ENCODE measurements at places on chromosomes 5 and 9.

DNA sequence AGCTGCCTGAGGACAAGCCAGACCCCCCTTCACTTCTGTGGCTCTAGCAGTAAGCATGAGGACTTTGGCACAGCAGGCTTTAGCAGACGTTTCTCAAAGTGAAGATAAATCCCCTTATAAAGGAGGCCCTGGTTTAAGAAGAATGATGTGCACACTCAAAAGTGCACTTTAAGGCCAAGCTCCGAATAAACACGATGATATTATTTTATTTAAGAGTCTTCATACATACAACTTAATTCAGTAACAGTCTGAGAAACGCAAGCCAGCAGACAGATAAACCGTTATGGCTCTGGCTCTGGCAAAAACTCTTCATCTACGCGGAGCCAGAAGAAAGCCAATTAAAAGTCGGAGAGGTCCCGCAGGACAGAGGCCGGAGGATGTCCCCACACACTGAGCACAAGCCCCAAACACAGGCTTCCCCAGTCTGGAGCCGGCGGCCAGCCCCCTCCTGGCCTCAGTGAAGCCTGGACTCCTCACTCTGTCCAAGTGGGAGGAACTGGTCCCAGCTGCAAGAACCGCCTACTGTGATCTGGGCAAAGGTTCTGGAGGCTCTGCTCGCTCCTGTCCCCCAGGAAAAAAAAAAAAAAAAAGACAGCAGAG, 44.6 kb downstream of the ADAMTS2 start:
- peak; percentile 73 for DNase-seq

- DNase-seq = no peak
Measured at GRCh38 chr5:169089343-169089742, 211.6 kb downstream of the SLIT3 start.

GRCh38 chr5:76544268-76544926, 78.8 kb downstream of the F2RL2 start:
- DNase-seq = peak; percentile 64

GRCh38 chr5:146068206-146068605, 37.2 kb downstream of the PLAC8L1 start:
- DNase-seq = peak; percentile 78

DNA sequence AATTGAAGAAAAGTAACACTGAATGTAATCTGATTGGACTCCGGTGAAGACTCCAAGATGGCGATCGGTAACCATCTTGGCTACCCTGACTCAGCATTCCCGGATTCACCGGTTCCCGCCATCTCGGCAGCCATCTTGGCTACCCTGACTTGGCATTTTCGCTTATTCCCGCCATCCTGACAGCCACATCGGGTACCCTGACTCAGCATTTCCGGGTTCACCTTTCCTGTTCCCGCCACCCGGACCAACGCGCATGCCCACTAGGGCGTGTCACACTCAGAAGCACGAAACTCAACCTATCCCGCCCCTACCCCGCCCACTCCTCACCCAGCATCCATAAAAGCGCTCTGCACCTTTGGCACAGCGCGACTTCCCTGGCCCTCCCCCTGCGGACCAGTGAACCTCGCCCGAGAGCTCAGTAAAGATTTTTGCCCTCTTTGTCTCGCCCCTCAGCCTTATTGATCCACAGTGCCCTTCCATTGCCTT, 17.2 kb downstream of the SPTLC1 start:
- DNase-seq = peak; percentile 87

GRCh38 chr9:72509635-72510034, 11.8 kb upstream of the TMC1 start:
- DNase-seq = no peak

- DNase-seq = peak; percentile 46
Measured at GRCh38 chr5:135327429-135328127, 71.5 kb downstream of the MACROH2A1 start.

- DNase-seq = no peak
Measured at GRCh38 chr5:131373265-131373664, 109.4 kb downstream of the CDC42SE2 start.

- DNase-seq = no peak
Measured at GRCh38 chr9:70438341-70438928, 24.0 kb upstream of the KLF9 start.

DNA sequence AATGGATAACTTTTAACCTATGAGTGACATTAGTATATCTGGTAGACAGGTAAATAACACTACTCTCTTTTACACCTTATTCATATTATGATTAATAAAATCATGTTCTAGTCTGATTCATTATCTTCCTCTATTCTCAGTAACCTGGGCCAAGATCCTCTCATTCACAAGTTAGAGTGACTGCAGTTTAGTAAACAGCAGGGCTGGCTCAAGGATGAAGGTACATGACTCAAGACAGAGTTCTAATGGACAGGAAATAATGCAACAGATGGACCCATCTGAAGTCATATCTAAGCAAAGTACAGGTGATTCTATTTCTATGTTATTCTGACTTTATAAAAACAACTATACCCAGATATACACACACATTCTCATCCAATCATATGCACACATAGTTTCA, 582.5 kb upstream of the CDH18 start:
- no peak for DNase-seq

DNA sequence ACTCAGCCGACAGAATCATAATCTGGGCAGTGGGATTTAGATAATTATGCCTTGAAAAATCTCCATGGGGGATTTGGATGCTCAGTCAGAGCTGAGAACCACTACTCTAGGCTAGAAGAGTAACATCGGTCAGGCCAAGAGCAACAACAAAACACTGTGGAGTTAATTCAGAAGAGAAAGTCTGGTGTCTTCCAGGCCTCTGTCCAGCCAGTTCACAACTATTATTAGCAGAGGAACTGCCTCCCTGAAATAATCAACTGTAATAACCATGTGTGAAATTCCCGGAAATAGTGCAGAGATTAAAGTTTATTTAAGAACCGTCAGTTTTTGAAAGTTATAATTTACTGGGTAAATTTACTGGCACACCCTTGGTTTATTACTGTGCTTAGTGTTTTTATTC, 8.2 kb upstream of the MARCHF3 start:
- no peak for DNase-seq

DNA sequence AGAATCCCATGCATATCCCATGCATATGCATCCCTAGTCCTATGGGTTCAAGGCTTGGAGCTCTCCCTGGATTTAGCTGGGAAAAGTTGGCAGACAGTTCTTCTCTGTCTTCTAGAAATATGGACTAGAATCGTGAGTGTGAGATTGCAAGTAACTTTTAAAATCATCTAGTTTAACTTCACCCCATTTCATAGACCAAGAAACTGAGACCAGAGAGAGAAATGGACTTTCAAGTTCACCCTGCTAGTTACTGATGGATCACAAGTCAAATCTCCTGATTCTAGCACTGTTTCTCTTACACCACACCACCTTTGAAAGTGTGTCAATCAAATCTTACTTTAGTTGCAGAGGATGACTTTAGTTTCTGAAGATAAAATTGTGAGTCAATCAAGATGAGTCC, 13.4 kb downstream of the TGFBI start:
- DNase-seq = no peak

GRCh38 chr5:140696891-140697492, 3.3 kb upstream of the ZMAT2 start:
- DNase-seq = no peak

DNA sequence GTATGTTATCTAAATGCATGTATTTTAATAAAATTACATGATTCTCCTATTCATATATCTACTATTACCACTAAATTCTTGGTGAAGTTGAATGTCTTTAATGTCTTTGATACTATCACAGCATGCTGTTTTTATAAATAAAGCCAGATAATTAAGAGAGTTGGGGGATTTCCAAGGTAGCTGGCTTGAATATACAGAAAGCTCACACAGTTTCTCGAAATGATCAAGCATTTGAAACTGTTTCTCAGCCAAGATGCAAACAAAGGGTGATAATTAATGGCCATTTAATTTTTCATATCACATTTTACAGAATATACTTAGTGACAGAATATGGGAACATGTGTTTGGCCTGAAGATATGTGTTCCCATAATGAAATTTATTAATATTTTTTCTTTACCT, 145.6 kb upstream of the CDH12 start:
- no peak for DNase-seq

DNA sequence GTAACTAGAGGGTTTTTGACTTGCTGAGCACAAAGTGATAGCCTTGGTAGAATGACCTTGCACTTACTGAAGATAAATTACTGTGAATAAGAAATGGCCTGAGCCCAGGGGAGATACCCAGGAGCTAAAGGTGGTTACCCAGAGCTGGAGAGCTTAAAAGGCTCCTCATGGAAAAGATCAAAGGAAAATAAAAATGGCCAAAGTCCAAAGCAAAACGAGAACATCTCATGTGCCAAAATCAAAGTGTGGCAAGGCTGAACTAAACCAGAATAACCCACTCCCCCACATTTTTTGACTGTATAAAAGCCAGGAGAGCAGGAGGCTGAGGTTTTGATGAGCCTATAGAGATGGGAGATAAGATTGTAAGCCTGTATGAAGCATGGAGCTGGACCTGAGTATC, 14.4 kb downstream of the IDNK start:
- no peak for DNase-seq

- DNase-seq = no peak
Measured at GRCh38 chr5:38465061-38465460, 91.4 kb downstream of the LIFR start.

DNA sequence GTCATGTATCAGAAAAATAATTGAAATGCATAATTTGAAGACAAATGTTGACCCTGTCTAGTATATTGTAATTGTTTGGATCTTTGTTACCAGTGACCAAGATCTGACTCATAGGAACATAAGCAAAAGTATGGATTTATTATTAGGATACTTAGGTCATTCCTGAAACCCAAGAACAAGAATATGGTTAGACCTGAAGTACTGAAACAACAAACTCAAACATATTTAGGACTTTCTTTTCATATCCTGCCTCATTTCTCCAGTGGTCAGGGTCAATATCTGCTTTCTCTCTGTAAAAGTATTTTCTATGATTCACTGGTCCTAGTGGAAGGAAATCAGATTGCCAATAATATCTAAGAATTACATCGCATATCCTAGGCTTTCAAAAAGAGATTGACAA, 1937.1 kb upstream of the WWC1 start:
- no peak for DNase-seq

- no peak for DNase-seq
Measured at GRCh38 chr9:32991897-32992594, 9.4 kb downstream of the APTX start.

DNA sequence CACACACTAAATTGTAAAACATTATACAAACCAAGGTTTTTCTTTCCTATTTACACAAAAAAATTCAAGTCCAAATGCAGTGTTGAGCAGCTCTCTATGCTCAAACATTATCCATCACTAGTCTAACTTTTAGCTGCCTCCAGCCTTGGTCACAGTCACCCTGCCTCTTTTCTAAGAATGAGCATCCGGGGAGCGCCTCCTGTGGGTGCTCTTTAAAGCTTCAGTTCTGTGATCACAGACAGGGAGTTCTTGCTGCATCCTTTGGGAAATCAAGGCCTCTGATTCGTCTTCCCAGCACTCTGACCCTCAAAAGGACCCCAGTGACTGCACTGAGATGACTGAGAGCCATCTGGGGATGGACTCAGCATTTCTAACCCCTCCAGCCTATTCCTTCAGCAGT, 289.6 kb downstream of the SEC61B start:
- no peak for DNase-seq

- DNase-seq = no peak
Measured at GRCh38 chr5:75538211-75538610, 26.5 kb downstream of the POLK start.

DNA sequence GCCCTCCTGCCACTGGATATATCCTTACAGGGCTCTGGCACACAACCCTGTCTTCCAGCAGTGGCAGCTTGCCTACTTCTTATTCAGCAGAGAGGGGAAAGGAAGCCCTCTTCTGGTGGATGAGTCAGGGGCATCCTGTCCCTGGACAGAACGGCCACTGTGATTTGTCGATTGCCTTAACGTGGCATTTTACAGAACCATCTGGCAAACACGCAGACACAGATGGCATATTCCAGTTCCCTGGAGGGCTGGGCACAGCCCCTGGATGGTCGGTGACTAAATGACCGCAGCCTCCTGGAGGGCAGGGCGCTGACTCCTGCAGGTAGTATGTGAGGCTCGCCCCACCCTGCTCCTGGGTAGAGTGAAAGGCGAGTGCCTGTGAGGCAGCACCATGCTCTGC, 62.1 kb downstream of the DCP2 start:
- no peak for DNase-seq

GRCh38 chr9:107648153-107648715, 158.7 kb upstream of the KLF4 start:
- DNase-seq = no peak

DNA sequence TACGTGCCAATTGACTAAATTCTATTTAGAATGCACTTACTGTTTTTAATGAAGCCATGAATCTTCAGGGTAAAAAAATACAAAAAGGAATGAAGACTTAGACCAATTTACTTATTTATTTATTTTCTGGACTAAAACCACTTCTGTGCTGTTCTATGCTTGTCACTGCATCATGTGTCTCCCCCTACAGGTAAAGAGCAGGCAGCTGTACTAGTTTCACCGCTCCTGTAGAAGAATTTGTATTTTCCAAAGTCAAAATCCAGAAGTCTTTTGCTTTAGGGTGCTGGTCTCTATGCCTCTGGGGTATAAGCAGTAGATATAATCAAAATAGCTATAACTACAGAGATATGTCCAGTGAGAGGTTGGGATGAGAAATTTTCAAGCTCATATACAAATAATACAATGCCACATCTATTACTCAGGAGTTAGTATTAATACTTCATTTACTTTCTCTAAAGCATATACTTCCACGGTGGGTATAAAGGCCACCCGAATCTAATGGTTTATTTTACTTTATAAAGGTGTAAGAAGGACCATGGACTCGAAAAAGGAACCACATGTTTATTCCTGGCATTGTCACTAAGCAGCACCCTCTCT, 591.5 kb downstream of the RAB3C start:
- DNase-seq = peak; percentile 43

GRCh38 chr5:155260798-155261197, 247.2 kb downstream of the KIF4B start:
- no peak for DNase-seq

DNA sequence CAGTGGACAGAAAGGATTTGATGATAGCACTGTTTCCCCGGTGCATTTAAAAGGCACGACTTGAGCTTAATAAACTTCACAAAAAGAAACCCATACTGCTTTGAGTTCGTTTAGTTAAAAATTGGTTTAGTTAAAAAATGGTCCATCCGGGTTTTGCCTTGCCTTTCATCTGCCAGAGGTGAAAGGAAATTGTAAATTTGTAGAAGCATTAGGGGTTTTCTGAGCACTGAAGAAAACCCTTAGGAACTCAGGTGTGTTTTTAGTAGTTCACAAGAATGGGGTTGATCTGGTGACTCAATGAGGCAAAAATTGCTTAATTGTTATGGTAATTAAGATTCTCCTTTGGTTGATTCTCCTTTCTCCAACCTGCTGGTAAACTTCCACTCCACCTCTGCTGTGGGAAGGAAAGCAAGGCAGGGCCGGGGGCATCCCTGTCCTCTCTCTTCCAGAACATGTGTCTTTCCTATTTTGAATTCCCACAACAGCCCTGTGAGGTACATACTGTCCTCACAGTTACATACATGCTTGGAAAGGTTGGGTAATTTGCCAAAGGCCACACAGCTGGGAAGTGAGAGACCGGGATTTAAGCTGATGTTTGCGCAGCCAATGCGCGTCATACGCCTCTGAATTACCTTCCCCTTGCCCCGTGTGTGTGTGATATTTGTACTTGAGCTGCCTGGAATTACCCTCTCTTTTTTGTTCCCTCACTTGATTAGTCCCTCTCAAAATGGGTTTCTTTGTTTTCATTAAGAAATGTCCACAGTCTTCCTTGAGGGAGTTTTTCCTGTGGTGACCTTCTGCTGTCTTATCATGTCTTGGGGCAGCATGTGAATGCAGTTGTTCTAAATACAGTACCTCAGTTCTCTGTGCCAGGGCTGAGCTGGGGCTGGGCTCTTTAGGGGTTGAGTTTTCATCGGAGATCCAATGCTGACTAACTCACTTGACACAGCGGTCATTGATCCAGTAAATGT, 94.4 kb downstream of the ARHGAP26 start:
- no peak for DNase-seq
